ENCODE measurements at places on chromosomes 16 and 17. TPM values are rescaled to one million over a fixed set of nuclear protein-coding genes. Genes with fewer than 3 reads are reported as not detected.

C17orf50 gene
- not detected for total RNA-seq

MT1G gene
- total RNA-seq: not detected

PCGF2 gene
- 13.8 TPM for total RNA-seq

BAIAP3 gene
- 0.34 TPM for total RNA-seq

TBC1D3C gene
- 0.66 TPM for total RNA-seq

GP2 gene
- total RNA-seq: not detected

CAMKK1 gene
- total RNA-seq: 3.4 TPM

CD300E gene
- total RNA-seq: not detected

TMEM235 gene
- total RNA-seq: 0.10 TPM

TEX19 gene
- total RNA-seq: 1.0 TPM

- H3K27ac ChIP-seq: no peak overlapping the region
- no peaks in the 10 kb centered on the region for H3K27me3 ChIP-seq
- DNase-seq: no peak
These were observed 76.3 kb downstream of the GAS7 start for GRCh38 chr17:10121971-10122707.

DNA sequence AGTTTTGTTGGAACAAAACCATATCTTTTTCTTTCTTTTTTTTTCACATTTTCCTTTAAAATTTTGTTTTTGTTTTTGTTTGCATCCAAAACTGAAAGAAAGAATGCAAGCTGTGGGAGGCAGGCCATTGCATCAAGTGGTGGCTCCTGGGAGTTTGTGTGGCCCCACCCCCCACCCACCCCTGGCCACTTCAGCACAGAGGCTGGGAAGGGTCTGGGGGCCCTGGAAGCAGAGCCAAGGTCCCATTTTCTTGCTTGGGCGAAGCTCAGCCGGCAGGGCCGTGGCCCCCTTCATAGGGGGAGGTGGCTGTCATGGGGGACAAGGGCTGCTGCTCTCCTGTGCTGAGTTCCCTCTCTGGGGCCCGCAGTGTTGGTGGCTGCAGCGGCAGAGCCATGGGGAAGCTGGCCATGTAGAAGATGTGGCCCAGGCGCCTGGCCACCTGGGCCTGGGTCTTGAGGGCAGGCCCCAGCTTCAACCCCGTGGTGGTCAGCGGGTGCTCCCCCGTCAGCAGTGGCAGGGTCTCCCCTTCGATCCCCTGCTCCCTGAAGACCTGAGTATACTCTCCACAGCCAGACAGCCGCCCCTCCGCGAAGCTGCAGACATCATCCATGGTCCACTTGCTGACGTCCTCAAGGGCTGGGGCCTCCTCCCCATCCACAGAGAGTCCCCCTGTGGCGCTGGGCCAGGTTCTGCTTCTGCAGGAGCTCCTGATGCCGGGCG is 19.8 kb downstream of the PAFAH1B1 start:
- no peaks in the 10 kb centered on the region for H3K4me1 ChIP-seq
- H3K27ac ChIP-seq: no peak overlapping the region
- no peaks in the 10 kb centered on the region for H3K36me3 ChIP-seq
- no peak overlapping the region for H3K4me3 ChIP-seq
- no peaks in the 10 kb centered on the region for H3K27me3 ChIP-seq

- H3K36me3 ChIP-seq: peaks cover 14% of the 10 kb centered on the region
- no peak overlapping the region for H3K27ac ChIP-seq
- peak; percentile 26 for DNase-seq
These were observed 818 bp upstream of the NRN1L start for GRCh38 chr16:67883872-67884261.

GRCh38 chr17:42514867-42515266 is 21.2 kb upstream of the NAGLU start:
- H3K4me3 ChIP-seq: no peak overlapping the region
- 0 out of 2 replicates have a peak, but pooled peaks cover 4% of the 10 kb centered on the region for H3K36me3 ChIP-seq
- no peaks in the 10 kb centered on the region for H3K27me3 ChIP-seq
- no peak for DNase-seq
- peaks cover 27% of the 10 kb centered on the region for H3K4me1 ChIP-seq

DNA sequence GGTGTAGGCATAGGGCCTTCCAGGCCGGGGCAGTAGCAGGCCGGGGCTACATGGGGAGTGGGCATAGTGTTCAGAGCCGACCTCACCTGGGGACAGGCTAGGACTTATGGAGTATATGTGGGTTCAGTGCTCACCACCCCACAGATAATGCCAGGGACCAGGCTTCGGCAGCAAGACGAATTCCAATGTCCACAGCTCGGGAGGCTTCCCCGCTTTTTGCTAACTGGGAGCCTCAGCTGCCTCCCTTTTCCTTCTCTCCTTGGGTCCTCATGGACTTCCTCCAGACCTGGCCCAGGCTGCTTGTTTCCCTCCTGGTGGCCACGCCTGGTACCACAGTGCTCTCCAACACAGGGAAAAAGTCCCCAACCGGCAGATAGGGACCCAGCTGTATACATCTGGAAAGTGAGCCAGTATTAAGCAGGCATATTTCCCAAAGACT is 20.1 kb upstream of the SLC46A1 start:
- no peak overlapping the region for H3K4me3 ChIP-seq
- H3K27me3 ChIP-seq: peaks cover 27% of the 10 kb centered on the region
- no peaks in the 10 kb centered on the region for H3K36me3 ChIP-seq
- no peak overlapping the region for H3K27ac ChIP-seq

DNA sequence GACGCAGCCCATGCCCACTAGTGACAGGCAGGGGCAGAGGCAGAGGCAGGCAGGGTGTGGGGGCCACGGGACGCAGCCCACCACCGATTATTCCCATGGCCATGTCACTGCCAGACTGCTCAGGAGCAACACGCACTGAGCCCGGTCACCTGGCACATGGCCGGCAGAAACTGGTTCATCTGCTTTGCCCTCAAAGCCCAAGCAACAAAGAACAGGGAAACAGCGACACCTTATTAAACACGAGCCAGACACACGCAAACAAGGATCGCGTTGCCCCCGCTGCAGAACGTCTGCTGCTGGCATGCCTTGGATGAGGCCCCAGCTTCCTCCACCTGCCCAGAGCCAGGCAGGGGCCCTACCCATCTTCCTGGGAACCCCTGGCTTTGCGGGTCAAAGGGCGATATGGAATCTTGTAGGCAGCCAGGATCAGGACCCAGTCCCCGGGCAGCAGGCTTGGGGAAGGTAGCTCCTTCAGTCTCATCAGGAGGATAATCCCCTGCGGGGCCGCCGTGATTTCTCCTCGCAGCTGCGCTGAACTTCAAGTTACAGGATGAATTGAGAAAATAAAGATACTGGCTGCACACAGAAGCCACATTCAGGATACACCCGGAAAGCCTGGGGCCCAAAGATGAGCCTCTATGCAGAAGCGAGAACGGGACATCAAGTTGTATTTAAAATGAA is 4.8 kb downstream of the TBC1D16 start:
- no peak overlapping the region for H3K4me3 ChIP-seq
- H3K36me3 ChIP-seq: peaks cover 8% of the 10 kb centered on the region
- peak overlapping the region; percentile 10 for H3K27ac ChIP-seq
- peak; percentile 84 for DNase-seq

DNA sequence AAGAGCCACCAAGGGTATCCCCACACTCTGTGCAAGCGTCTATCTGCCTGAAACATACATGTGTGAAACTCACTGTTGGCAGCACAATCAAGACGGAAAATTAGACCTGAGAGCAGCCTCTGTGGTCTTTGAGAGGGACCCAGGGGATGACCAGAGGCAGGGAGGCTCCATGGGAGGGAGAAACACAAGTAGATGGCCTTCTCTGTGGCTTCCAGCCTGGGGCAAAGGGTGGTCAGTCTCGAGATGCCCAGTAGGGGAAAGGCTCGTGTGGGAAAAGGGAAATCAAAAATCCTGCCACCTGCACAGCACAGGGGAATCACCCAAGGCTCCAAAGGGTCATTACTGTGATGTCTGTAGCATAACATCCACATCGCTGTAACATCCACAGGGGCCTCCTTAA is 823.3 kb downstream of the KCNJ18 start:
- no peak overlapping the region for H3K27ac ChIP-seq
- H3K36me3 ChIP-seq: no peaks in the 10 kb centered on the region
- H3K27me3 ChIP-seq: no peaks in the 10 kb centered on the region
- no peak overlapping the region for H3K4me3 ChIP-seq
- H3K4me1 ChIP-seq: no peaks in the 10 kb centered on the region

GRCh38 chr17:18988546-18989173 is 15.9 kb downstream of the FAM83G start:
- no peak for DNase-seq
- H3K4me3 ChIP-seq: no peak overlapping the region
- no peak overlapping the region for H3K27ac ChIP-seq
- no peaks in the 10 kb centered on the region for H3K36me3 ChIP-seq
- H3K27me3 ChIP-seq: no peaks in the 10 kb centered on the region

DNA sequence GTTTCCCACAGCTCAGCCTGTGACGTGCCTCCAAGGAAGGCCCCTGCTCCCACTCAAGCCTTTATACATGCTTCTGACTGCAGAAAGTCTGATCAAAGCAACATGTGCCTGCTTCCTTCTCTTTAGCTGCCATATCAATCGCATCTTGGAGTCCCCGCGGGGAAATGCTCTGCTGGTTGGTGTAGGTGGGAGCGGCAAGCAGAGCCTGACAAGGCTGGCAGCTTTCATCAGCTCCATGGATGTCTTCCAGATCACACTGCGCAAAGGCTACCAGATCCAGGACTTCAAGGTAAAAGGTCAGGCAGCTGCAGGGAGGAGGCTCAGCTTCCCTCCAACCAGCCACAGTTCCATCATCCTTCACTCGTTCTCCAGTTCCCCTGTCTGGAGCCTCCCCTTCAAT is 189.7 kb downstream of the ZNF18 start:
- no peaks in the 10 kb centered on the region for H3K27me3 ChIP-seq
- no peaks in the 10 kb centered on the region for H3K4me1 ChIP-seq

DNA sequence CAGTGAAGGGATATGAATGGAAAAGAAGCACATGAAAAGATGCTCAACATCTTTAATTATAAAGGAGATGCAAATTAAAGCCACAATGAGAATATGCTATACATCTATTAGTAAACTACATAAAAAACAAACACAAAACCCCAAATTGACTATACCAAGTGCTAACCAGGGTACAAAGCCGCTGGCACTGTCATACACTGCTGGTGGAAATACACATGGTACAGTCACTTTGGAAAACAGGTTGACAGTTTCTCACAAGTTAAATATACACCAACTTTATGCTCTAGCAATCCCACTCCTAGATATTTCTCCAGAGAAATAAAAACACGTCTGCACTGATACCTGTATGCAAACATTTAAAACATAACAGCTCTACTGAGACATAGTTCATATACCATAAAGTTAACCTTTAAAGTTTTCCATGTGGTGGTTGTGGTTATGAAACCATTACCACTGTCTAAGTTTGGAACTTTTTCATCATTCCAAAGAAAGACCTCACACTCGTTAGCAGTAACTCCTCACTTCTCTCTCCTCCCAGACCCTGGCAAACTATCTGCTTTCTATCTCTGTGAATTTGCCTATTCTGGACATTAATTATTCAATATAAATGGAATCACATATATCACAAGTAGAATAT is 42.7 kb downstream of the ADGRG5 start:
- H3K4me1 ChIP-seq: no peaks in the 10 kb centered on the region
- no peaks in the 10 kb centered on the region for H3K36me3 ChIP-seq
- DNase-seq: no peak
- H3K4me3 ChIP-seq: no peak overlapping the region

- H3K4me1 ChIP-seq: no peaks in the 10 kb centered on the region
- no peaks in the 10 kb centered on the region for H3K36me3 ChIP-seq
- no peaks in the 10 kb centered on the region for H3K27me3 ChIP-seq
- no peak overlapping the region for H3K27ac ChIP-seq
These were observed 44.9 kb downstream of the VAC14 start for GRCh38 chr16:70756071-70756470.

DNA sequence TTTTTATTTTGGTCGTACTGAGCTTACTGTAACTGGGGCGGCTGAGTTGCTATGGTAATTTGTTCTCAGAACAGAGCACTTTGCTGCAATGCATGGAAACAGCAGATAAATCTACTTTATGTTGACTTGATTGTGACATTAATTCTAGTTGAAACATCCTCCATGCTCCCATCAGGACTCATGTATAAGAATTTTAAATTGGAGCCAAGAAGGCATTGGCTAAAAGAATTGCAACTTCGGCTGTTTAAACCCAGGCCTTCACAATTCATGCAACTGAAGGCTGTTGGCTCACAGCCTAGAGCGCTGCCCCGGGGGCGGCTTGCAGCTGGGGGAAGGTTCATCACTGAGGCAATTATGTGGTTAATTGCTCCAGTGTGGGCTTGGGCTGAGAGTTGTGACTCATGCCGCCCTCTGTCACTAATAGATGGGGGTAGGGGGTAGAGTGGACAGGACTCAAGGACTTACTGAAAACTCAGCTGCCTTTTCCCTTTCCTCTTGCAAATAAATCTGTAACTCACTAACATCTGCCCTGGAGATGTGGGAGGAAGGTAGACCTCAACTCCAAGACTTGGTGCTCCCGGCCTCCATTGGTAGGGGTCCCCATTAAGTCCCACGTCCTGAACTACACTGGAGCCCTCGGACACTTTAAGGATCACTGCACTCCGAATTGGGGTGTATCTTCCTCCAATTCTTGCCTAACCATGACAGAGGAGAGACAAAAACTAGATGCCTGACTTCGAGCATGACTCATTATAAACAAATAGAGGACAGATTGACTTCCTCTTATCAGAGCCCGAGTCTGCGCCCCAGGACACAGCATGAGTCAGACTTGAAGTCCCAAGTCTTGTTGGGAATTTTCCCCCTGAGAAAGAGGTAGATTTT is 37.5 kb downstream of the ERCC4 start:
- H3K36me3 ChIP-seq: no peaks in the 10 kb centered on the region
- H3K27me3 ChIP-seq: no peaks in the 10 kb centered on the region
- peaks cover 30% of the 10 kb centered on the region for H3K4me1 ChIP-seq
- H3K4me3 ChIP-seq: peak overlapping the region; percentile 53

DNA sequence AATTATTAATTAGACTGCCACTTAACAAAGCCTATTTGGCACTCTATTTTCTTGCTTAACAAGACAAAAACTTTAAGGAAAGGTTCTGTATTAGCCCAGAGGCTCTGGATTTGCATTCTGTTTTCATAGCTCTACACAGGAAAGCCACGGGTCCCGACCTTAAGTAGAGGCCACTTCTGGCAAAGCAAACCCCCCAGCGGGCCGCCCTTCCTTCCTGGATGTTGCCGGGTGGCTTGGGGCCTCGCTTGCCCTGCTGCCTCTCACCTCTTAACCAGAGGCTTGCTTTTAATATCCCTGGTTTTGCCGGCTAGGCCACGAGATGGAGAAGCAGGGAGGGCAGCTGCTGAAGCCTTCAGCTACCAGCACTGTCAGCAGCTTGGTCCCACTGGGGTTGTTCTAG is 4.4 kb downstream of the RTN4RL1 start:
- DNase-seq: no peak
- H3K36me3 ChIP-seq: no peaks in the 10 kb centered on the region
- peaks cover 13% of the 10 kb centered on the region for H3K27me3 ChIP-seq
- H3K27ac ChIP-seq: no peak overlapping the region

DNA sequence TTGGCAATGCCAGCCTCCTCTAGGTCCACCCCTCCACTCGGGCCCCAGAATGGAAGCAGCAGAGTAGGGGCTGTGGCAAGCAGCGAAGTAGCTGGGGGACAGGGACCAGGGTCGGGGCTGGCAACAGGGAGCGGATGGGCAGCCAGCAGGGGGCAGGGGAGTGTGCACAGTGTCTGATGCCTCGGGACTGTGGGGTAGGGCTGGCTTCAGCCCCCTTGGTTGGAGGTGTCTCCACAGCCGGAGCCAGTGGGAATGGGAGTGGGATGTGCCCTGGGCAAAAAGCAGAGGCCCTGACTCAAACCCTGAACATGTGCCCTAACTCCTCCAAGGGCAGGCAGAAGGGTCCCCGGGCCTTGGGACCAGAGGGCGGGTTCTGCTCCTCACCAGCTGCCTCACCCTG is 18.5 kb upstream of the ARHGAP27 start:
- H3K36me3 ChIP-seq: no peaks in the 10 kb centered on the region
- H3K4me1 ChIP-seq: no peaks in the 10 kb centered on the region
- DNase-seq: no peak
- H3K27ac ChIP-seq: no peak overlapping the region
- H3K27me3 ChIP-seq: no peaks in the 10 kb centered on the region
